Activated T-helper 2 cell treated with anti-CD3 and anti-CD28 coated beads, Interferon-gamma antibody, Interleukin-2, Interleukin-4, amounts not matched to agents 10 μg/mL and 5 μg/mL and 100 μg/mL, durations not matched to agents 14 hours and 24 hours and 36 hours (primary cell): ENCODE measurements at places on chromosomes 6 and 20.
A peak's percentile ranks its signal among the peaks of the same experiment; 100 is the strongest.

DNA sequence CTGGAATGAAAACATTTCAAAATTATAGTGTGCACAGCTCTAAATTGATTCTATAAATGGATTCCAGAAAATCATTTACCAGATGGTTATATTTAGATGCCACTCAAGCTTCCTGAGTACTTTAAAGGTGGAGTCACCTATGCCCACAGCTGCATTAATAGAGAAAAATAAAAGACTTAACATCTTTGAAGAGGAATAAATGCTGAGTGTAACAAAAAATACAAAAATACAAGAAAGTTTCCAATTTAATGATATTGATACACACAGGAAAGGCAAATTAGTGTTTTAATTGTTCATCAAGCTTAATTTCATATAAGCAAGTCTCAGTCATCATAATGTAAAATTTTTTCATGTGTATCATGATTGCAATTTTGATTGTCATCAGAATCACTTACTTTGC, 89.5 kb upstream of the MANEA start:
- no peak overlapping the region for H3K4me3 ChIP-seq
- H3K27me3 ChIP-seq = no peaks in the 10 kb centered on the region
- H3K4me1 ChIP-seq = no peaks in the 10 kb centered on the region
- no peaks in the 10 kb centered on the region for H3K36me3 ChIP-seq

DNA sequence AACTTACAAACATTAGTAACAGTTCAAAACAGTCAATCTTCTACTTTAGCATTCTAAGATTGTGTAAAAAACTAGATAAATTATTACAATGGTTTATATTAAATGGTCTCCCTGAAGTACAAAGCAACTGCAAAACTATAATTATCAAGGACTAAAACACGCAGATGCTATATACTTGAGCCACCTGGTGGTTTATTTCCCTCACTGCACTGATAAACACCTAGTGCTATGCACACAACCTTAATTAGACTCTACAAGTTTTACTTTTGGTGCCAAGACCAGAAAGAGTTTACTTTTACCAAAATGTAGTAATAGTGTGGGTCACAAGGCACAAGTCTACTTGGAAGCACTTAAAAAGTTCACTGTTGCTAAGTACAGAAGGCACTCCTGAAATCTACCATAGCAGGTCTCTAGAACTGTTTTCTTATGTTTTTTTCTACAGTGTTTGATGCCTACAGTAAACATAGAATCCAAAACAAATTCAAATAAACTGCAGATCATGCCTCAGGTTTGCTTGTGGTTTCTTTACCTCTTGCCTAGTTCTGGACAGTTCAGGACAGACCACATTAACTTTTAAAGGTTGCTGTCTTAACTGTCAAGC, 49.2 kb downstream of the GMDS start:
- no peak overlapping the region for H3K4me3 ChIP-seq
- DNase-seq = no peak
- peaks cover 2% of the 10 kb centered on the region for H3K36me3 ChIP-seq
- peaks cover 5% of the 10 kb centered on the region for H3K27me3 ChIP-seq
- no peak overlapping the region for H3K27ac ChIP-seq

- peaks cover 4% of the 10 kb centered on the region for H3K36me3 ChIP-seq
- peaks cover 10% of the 10 kb centered on the region for H3K4me1 ChIP-seq
- H3K27ac ChIP-seq = no peak overlapping the region
- no peak overlapping the region for H3K4me3 ChIP-seq
Measured at GRCh38 chr6:22043284-22043962, 253.4 kb downstream of the PRL start.

GRCh38 chr6:158560836-158561320, 987 bp downstream of the TMEM181 start:
- DNase-seq = no peak
- no peaks in the 10 kb centered on the region for H3K27me3 ChIP-seq
- peak overlapping the region; percentile 95 for H3K27ac ChIP-seq
- peaks cover 41% of the 10 kb centered on the region for H3K4me1 ChIP-seq
- H3K4me3 ChIP-seq = peak overlapping the region; percentile 97

GRCh38 chr6:85451565-85452306, 1.9 kb downstream of the NT5E start:
- peak overlapping the region; percentile 26 for H3K27ac ChIP-seq
- peaks cover 30% of the 10 kb centered on the region for H3K36me3 ChIP-seq
- DNase-seq = no peak

DNA sequence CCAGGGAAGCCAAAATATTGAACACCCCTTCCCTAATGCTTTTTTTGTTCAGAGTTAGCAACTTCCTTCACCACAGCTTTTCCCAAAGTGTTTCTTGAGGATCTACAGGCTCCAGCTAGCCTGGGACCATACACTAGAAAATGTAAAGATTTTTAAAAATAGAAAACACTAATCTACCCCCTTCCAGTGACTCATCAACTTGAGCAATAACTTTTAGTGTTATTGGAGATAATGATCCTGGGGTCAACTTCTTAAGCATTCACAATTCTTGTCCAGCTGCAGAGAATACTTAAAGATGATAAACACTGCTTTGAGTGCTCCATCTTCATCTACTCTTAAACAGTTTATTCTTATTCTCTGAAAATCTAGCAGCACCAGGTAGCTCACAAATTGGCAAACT, 131.6 kb downstream of the COL9A1 start:
- no peak overlapping the region for H3K27ac ChIP-seq
- no peak for DNase-seq

- H3K27me3 ChIP-seq = no peaks in the 10 kb centered on the region
- H3K36me3 ChIP-seq = peaks cover 48% of the 10 kb centered on the region
- H3K4me1 ChIP-seq = peaks cover 51% of the 10 kb centered on the region
- no peak overlapping the region for H3K27ac ChIP-seq
- no peak for DNase-seq
- H3K4me3 ChIP-seq = no peak overlapping the region
Measured at GRCh38 chr6:135906972-135907465, 55.5 kb downstream of the PDE7B start.

GRCh38 chr20:51854921-51855320, 52.6 kb upstream of the SALL4 start:
- H3K4me1 ChIP-seq = no peaks in the 10 kb centered on the region
- peaks cover 1% of the 10 kb centered on the region for H3K27me3 ChIP-seq

GRCh38 chr20:10125757-10126156, 91.0 kb downstream of the ANKEF1 start:
- no peak for DNase-seq
- no peaks in the 10 kb centered on the region for H3K27me3 ChIP-seq
- no peak overlapping the region for H3K4me3 ChIP-seq

DNA sequence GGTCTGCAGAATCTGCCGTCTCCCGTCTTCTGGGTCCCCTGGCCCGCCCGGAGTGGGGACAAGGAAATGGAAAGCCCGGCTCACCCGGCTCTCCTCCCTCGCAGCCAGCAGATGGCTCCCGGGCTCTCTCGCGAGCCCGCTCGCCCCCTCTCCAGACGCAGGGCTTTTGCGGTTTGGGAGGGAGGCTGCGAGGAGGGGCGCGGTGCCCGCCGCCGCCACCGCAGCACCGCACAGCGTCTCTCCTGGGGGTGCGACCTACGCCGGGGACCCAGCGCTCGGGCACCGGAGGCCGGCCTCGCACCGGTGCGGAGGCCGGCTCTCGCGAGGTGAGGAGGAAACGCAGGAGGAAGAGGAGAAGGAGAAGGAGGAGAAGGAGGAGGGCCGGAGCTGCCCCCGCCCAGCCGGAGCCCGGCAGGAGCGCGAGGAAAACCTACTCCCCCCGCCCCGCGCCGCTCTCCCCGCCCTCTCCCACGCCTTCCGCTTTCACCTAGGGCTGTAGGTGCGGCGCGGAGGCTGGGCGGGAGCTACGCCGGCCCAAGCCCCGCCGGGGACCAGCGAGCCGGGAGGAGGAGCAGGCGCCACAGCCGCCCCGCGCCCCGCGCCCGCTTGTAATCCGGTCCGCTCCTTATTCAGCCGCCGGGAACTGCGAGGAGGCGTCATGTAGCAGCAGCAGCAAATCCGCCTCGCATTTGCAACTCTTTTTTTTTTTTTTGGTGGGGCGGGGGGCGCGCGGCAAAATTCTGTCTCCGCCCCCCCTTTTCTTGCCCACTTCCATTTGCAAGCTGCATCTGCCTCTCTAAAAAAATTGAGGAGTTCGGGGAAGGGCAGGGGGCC, at the start of gene CARMIL1:
CARMIL1 (plus strand) TSS at position 461 of the 834 bp plus-strand sequence. CDS start 422 bp downstream, outside the sequence.
- H3K27ac ChIP-seq = no peak within 1 kb of the TSS
- peak; percentile 61 for DNase-seq
- H3K36me3 ChIP-seq = no peaks in the 10 kb centered on the region
- peaks cover 21% of the 10 kb centered on the region for H3K4me1 ChIP-seq
- peaks cover 24% of the 10 kb centered on the region for H3K27me3 ChIP-seq
- H3K4me3 ChIP-seq = peak within 1 kb of the TSS; percentile 81

GRCh38 chr6:20279051-20279450, 66.8 kb upstream of the MBOAT1 start:
- H3K4me3 ChIP-seq = no peak overlapping the region
- H3K27me3 ChIP-seq = peaks cover 44% of the 10 kb centered on the region
- H3K27ac ChIP-seq = no peak overlapping the region
- H3K36me3 ChIP-seq = peaks cover 14% of the 10 kb centered on the region
- no peak for DNase-seq

DNA sequence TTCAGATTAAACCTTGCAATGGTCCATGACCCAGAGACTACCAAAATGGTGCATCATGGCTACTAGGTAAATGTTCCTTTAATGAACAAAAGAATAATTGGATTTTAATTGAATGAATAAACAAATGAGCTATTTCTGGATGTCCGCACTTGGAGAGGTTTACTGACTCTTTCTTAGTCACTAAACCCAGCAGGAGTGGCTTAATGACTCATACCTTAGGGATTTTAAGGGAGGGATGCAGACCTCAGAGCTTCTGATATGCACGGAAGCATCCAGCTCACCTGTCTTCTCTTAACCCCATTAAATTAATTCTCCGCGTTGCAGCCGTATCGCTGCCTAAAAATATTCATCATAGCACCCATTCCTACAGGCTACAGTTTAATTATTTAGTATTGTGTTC, 970.0 kb upstream of the SLC35B3 start:
- H3K36me3 ChIP-seq = no peaks in the 10 kb centered on the region
- no peak for DNase-seq
- no peak overlapping the region for H3K4me3 ChIP-seq
- no peaks in the 10 kb centered on the region for H3K27me3 ChIP-seq

DNA sequence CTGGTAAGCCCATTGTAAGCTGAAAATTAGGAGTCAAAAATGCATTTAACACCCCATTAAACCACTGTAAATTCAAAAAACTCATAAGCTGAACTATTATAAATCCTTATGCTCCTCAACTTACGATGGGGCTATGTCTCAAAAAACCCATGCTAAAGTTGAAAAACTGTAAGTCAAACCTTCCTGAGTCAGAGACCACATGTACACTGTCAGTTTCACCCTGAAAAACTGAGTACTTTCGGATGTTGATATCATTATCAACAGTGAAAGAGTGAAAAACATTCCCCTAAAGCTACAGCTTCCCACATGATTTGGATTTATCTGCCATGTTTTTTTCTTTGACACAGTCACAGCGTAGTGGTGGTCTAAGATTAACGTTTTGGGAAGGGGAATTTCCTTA, 14.2 kb downstream of the RAB23 start:
- no peak for DNase-seq
- peaks cover 27% of the 10 kb centered on the region for H3K4me1 ChIP-seq
- H3K4me3 ChIP-seq = no peak overlapping the region
- peaks cover 7% of the 10 kb centered on the region for H3K36me3 ChIP-seq
- no peaks in the 10 kb centered on the region for H3K27me3 ChIP-seq

DNA sequence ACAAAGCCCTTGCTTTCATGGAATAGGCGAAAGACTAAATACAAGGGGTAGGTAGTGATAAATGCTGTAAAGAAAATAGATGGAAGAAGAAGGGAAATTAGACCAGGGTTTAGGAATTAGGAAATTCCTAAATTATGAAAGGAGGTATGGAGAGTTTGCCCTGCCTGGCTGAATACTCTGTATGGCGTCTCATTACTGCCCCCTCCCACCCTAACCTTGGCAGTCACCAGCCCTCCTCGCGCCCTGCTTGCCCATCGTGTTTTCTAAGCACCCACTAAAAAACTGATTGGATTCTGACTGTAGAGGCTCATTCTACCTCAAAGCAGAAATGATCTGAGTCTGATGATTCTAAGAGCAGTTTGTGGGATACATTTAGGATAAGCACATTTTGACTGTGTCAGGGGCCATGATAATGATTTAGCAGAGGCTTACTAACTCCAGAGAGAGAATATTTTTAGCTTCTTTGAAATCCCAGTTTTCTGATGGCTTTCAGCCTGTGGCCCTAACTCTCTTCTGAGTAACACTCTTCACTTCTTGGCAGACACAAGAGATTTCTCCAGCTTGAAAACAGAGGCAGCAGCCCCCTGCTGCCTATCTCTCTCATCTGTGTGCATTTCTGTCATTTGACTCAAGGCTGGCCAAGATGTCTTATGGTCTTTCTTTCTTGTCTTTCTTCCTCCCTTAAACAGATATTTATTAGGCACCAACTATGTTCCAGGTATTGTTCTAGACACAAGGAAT, 1.4 kb upstream of the CHD6 start:
- H3K27me3 ChIP-seq = peaks cover 17% of the 10 kb centered on the region
- peaks cover 5% of the 10 kb centered on the region for H3K36me3 ChIP-seq
- H3K4me1 ChIP-seq = peaks cover 31% of the 10 kb centered on the region

DNA sequence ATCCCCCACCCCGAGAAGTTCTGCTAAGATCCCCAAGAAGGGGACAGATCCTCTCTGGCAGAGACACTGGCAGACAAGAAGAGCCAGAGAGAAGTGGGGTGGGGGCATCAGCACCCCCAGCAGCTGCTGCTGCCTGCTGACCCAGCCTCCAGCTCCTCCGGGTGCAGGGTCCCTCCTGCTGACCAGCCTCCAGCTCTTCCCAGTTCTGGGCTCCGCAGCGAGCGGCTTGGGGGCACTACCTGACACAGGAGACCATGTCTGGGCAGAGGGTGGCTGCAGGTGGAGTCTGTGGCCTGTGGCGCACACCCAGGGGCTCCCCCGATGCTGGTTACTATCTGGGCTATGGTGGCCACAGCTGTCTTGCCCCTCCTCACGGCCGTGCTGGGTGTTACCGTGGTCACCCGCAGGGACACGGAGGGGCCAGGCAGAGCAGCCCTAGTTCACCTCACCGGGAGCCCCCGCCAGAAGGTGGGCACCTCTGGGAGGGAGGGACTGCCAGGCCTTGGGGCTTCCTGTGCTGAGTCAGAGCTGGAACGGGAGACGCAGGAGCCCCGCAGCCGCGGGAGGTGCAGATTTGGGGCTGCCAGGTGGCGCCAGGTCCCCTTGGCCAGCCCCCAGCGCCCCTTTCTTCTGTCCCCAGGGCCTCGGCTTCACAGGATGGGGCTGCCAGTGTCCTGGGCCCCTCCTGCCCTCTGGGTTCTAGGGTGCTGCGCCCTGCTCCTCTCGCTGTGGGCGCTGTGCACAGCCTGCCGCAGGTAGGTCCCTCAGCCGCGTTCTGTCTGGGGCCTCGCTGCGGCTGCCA, 630 bp downstream of the LIME1 start:
- DNase-seq = peak; percentile 53
- H3K36me3 ChIP-seq = peaks cover 26% of the 10 kb centered on the region
- peak overlapping the region; percentile 73 for H3K4me3 ChIP-seq
- peak overlapping the region; percentile 33 for H3K27ac ChIP-seq

GRCh38 chr6:102549221-102549874, 1155.8 kb downstream of the GRIK2 start:
- no peaks in the 10 kb centered on the region for H3K4me1 ChIP-seq
- H3K36me3 ChIP-seq = no peaks in the 10 kb centered on the region
- H3K27ac ChIP-seq = no peak overlapping the region
- no peaks in the 10 kb centered on the region for H3K27me3 ChIP-seq
- H3K4me3 ChIP-seq = no peak overlapping the region

- H3K4me3 ChIP-seq = no peak overlapping the region
- no peak for DNase-seq
- no peak overlapping the region for H3K27ac ChIP-seq
Measured at GRCh38 chr6:82413868-82414267, 50.3 kb downstream of the TPBG start.
